Fibroblast of skin of right quadriceps (primary cell): ENCODE measurements at places on chromosomes 3 and 15.

DNA sequence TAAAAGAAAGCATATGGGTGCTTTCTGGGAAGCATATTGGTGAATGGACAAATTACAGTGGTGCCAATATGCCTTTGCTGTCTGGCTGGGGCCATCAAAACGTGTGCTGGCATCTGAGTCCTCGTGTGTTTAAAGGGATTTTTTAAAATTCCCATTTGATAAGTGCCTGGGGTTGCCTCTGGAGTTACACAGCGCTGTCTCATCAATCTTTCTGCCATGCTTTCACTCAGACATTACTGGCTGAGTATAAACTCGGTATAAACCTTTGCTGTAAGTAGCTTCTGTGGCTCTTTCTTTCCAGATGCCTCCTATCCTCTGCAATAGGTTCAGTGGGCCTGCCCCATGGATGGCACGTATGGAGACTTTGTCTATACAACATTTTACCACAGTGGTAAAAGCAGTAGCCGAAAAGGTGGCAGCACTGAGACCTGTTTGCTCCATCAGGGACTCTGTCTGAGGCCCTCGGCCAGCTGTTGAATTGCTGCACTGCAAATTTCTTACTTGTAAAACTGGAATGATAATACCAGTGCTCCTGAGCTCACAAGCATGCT lies 195.5 kb downstream of the LPP start:
- DNase-seq: no peak

GRCh38 chr3:14701676-14702075 lies 26.7 kb downstream of the C3orf20 start:
- no peak for DNase-seq

- no peak for DNase-seq
Measured at GRCh38 chr15:41001524-41002214, 48.4 kb downstream of the CHAC1 start.

DNA sequence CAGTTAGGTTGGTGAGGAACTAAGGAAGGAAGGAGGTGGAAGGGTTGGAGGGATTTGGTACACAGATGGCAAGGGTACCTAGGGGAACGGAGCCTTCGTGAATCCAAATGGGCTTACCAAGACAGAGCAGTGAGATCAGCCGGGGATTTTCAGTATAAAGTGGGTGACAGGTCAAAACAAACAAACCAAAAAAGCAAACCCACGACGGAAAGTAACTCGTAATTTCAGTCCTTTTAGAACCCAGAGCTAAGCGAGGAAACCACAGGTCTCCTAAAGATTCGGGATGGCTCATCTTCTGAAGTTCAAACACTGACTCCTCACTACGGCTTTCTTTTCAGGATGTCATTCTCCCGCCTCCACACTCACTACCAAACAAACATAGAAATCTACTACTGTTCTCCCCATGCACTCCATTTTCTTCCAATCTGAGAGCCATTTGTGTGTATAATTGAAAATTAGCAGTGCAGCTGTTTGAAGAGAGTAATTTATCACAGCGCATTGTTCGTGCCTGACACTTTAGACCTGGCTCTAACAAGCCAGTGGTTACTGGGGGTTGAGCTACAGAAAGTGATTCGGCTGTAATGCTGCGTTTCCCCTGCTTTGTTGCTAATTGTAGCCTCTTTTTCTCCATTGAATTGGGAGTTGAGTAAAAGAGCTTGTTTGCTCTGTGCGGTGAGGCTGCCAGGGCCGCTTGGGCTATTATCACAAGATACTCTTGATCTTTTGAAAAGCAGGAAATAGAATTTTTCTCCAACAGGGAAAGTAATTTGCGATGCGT lies 64.7 kb upstream of the CCDC39 start:
- DNase-seq: no peak

DNA sequence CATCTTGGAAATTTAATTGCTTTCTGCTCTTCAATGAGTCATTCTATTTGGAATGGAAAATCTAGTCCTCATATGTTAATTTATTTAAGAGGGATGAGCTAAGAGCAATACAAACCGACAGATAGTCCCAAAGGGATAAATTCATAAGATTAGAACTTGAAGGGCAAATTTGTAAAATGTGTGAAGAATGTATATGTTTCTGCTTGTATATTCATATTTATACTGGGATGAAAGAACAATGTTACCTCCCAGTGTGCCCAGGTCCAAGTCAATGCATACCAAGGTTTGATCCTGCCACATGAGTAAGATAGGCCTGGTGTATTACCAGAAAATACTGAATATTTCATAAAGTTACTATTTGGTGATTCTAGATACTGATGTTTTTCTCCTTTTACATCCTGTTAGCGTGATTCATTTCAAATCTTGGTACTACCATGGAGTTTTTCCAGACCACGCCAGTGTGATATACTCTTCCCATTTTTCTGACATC lies 255.6 kb upstream of the SEMA6D start:
- DNase-seq: peak; percentile 92

GRCh38 chr3:151869181-151869580 lies 4.3 kb upstream of the SUCNR1 start:
- no peak for DNase-seq

GRCh38 chr3:148958696-148959095 lies 32.6 kb upstream of the GYG1 start:
- no peak for DNase-seq

DNA sequence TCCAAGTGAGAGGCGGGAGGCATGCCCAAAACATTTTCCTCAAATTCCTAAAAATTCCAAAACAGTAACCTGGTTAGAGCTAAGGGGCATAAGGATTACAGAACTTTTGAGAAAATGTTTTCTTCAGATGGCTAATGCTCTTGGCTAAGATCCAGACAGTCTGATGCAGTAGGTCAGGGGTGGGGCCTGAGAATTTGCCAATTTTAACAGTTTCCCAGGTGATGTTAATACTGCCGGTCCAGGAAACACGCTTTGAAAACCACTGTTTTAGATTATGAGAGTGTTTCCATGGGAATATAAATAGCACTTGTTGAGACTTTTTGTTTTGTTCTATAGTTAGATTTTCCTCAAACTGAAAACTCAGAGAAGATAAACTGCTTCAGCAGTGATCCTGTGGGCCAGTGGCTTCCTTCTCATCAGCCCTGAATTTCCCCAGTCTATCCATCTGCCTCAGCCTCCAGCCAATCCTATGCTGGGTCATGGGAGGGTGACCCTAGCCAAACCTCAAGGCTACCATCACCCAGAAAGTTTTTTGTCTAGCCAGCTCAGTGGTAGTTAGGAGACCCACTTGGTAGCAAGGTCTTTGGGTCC lies 71.6 kb upstream of the ACP3 start:
- no peak for DNase-seq

DNA sequence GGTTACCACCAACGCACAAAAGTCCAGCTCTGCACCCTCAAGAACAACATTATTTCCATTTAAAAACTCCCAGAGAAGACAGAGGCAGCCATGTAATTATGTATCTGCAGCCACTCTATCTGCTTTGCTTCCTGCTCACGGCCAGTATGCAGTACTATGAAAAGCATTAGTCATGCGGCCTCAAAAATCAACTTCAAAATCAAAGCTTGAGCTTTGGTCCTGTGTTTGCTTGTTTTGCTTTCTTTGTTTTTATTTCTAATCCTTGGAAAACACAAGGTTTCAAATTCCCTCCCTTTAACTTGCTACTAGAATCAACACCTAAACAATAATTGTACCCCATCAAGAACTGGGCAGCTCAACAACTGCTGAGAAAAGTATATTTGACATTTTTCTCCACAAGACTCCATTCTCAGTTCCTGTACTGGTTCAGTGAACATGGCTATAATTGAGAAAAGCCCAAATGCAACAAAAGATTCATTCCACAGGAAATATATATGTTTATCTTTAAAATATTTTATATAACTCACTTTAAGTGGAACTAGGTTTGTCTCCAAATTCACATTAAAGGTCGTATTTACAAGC lies 37.6 kb downstream of the GBE1 start:
- peak; percentile 43 for DNase-seq

- no peak for DNase-seq
Measured at GRCh38 chr3:46869440-46869839, 6.2 kb upstream of the MYL3 start.

- peak; percentile 26 for DNase-seq
Measured at GRCh38 chr3:69671082-69671952, 67.9 kb upstream of the MITF start.

DNA sequence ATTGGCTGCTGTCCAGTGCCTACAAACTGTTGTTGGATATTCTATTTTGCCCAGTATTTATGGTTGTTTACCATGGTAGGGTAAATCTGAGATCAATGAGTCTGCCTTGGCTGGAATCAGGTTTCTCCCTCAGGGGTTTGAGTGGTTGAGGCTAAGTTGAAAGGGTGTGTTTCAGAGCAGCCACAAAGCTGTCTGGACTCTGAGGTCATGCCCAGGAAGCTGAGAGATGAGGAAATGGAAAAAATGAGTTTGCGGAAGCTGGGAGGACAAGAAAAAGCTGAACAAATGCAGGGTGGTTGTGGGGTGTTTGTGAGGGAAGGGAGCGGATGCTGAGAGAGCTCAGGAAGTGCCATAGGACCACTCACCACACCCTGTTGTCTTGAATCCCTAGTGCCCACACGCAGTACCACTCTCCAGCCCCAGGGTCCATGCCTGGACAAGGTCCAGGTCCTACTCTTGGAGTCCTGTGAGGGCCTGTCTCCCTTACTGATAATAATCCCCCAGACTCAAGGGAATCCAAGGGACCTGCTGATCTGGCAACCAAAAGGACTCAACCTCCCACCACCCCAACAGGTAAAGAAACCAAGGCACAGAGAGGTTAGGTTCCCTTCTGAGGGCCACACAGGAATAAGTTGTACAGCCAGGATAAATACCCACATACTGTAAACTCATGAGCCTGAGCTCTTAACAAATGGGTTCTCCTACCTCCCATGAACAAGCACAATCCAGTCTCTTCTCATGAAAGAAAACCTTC lies 81.6 kb downstream of the PPCDC start:
- DNase-seq: peak; percentile 83

DNA sequence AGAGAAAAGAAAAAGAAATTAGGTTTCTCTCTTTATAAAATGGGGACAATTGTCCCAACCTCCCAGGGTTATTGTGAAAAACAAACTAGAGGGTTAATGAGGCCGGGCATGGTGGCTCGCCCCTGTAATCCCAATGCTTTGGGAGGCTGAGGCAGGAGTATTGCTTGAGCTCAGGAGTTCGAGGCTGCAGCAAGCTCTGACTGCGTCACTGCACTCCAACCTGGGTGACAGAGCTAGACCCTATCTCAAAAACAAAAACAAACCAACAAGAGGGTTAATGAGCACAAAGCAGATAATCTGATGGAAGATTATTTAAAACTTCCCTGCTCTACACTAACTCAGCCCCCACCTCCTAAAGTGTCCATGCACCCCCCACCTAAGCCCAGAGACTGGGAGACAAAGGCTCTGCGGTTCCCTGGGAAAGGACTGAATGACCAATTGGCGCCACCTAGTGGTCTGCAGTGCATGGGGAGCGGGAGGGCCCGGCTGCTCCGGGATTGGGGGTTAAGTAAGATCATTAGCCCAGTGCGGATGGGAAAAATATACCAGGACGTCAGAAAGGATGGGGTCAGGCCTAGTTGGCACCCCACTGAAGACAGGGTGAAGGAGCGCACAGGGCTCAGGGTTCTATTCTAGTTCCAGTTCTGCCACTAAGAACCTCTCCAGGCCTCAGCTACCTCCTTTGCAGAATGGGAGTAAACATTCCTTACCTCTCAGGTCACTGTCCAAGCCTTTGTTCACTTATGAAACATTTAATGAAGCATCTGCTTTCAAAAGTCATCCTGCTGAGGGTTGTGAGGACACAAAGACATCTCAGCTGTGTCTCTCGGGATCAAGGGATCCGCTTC lies 15.6 kb downstream of the PIF1 start:
- DNase-seq: peak; percentile 57

DNA sequence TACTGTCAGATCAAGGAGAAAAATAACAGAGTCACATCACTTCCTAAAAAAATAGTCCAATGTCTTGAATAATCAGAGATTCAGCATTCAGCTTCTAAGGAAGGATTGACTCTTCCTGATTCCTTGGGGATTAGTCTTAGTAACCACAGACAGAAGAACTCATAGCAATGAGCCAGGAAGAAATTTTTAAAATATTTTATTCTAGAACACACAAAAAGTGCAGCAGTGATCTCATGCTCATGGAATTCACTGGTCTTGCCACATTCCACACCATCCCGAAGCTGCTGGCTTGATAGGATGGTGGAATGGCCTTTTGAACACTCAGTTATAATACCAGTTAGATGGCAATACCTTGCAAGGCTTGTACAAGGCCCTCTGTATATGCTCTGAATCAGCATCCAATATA lies 43.0 kb upstream of the ABI3BP start:
- DNase-seq: peak; percentile 99

DNA sequence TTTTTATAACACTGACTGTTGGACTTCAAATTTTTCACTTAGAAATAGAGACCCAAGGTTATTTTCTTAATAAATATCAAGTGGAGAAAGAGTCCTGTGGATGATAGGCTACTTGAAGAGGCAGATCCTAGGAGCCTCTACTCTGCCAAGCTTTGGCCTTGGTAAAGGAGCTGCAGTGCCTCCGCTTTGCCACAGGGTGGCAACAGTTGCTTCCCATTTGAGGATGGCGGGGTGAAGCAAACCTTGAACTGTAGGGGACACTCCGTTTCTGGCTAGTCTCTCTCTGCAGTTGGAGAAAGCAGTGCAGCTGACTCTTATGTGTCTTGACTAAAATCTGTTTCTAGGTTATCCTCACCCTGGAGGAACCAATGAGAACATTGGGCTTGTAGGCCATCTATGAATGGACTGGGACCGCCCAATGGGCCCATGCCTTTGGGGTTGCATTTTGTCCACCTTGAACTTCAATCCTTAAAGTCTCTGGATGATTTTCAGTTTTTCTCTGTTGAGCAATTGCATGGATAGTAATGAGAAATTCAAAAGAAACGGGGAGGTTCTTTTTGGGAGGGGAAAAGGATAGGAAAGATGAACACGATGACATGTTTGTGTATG lies 9.8 kb downstream of the SCG5 start:
- DNase-seq: peak; percentile 78

GRCh38 chr15:69557020-69557706 lies 104.5 kb downstream of the RPLP1 start:
- peak; percentile 96 for DNase-seq

DNA sequence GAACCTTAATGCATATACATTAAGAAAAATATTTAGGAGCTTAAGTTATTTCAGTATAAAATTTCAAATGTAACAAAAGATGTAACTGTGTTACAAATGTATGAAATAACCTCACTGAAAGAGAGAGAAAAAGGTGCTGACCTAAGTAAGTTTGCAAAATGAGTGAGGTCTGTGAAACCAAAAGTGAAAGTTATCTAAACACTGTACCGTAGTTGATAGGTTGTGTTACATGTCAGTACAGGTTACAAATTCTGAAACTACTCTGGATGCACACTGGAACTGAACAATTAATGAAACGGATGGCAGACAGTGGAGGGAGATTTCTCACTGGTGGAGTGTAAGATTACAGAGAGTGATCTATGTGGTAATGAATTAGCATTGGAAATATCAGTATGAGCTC lies 420.7 kb downstream of the ZNF385D start:
- no peak for DNase-seq

DNA sequence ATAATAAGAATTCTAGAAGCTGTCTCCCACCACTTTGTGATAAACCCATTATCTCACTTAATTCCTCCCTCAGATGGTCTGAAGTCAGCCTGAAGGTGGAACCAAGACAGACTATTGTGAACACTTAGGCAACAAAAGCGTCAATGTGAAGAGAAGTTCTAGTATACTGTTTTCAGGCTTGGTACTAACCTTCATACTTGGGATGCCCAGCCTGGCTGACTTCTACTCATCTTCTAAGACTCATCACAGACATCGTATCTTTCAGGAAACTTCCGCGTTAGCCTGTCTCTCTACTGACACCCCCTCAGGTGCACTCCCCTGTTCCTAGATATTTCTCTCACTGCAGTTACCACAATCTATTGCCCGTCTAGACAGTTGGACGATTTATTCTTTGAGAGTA lies 201.2 kb downstream of the SATB1 start:
- no peak for DNase-seq
